Activated T-cell treated with anti-CD3 and anti-CD28 coated beads, Interleukin-2, amount 50 U/mL, for 72 hours (primary cell): ENCODE measurements at places on chromosomes 1 and 21. TPM values are rescaled to one million over a fixed set of nuclear protein-coding genes. Genes with fewer than 3 reads are reported as not detected.

Gene CD101
- 2.0 TPM for total RNA-seq

Gene OR14K1
- not detected for total RNA-seq

DNA sequence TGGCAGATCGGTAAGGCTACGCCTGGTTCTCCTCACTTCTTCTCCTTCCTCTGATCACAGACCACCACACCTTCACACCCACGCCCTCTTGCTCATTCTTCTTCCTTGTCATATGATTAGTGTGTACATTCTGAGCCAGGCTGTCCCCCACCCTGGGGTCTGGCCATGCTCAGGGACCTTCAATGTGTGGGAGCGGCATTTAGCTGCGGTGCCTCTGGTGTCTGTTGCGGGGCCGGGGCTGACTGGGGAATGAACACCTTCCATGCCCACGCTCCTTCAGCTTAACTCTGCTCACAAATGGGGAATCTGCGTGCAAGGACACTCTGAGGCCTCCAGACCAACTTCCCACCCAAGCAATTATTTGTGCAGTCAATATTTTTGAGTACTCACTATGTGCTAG is 29.4 kb downstream of the QSOX1 start:
- H3K27me3 ChIP-seq = no peaks in the 10 kb centered on the region
- H3K4me3 ChIP-seq = no peak overlapping the region
- no peaks in the 10 kb centered on the region for H3K36me3 ChIP-seq
- DNase-seq = no peak

GRCh38 chr1:44903011-44903680 is 60.1 kb upstream of the PTCH2 start:
- H3K36me3 ChIP-seq = peaks cover under 1% of the 10 kb centered on the region
- H3K27me3 ChIP-seq = no peaks in the 10 kb centered on the region
- H3K4me3 ChIP-seq = no peak overlapping the region
- H3K27ac ChIP-seq = no peak overlapping the region

- no peak overlapping the region for H3K27ac ChIP-seq
- peaks cover 27% of the 10 kb centered on the region for H3K27me3 ChIP-seq
- DNase-seq = no peak
- no peak overlapping the region for H3K4me3 ChIP-seq
- H3K4me1 ChIP-seq = no peaks in the 10 kb centered on the region
- H3K36me3 ChIP-seq = peaks cover 6% of the 10 kb centered on the region
These were observed 20.1 kb downstream of the DISP3 start for GRCh38 chr1:11498956-11499594.

DNA sequence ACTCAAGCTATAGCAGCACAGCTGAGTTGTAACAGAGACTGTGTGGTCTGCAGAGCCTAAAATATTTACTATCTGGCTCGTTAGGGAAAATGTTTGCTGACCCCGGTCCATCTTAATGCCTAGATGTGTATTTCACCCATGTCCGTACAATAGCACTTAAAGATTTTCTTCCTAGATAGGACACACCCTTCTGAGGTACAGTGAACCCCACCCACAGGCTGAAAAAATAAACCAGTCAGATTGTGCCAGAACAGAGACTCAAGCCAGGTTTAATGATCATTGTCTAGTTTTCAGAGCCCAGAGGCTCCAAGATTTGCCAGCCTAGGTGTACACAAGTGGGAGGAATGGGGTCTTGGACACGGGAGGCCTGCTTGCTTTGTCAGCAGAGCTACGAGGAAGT is 5.6 kb downstream of the AMIGO1 start:
- H3K4me3 ChIP-seq = peak overlapping the region; percentile 53
- no peaks in the 10 kb centered on the region for H3K27me3 ChIP-seq
- H3K27ac ChIP-seq = peak overlapping the region; percentile 75
- no peaks in the 10 kb centered on the region for H3K36me3 ChIP-seq
- no peak for DNase-seq

Gene SPRR1B
- total RNA-seq = not detected
